Naive B cell (primary cell): ENCODE measurements at places on chromosomes 2 and 18.

DNA sequence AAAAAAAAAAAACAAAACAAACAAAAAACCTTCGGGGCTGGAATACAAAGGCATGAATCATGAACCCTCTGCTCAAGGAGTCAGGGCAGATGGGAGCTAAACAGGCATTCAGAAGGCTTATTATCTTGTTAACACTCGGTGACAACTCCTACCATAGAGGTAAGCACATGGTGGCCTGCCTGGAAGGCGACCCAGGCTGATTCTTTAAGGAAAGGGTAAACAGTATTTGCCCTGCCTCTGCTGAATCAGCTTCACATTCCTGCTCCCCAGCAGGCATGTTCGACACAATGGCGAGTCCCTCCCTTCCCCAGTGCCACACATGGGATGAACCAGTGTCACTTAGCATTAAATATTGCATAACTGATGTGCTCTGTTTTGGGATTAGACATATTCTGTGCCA is 191.9 kb downstream of the ARL4C start:
- H3K27ac ChIP-seq: no peak overlapping the region
- H3K4me1 ChIP-seq: peaks cover 19% of the 10 kb centered on the region
- H3K36me3 ChIP-seq: no peaks in the 10 kb centered on the region
- no peak overlapping the region for H3K4me3 ChIP-seq
- DNase-seq: no peak

GRCh38 chr2:235206399-235206798 is 254.6 kb downstream of the SH3BP4 start:
- H3K27ac ChIP-seq: no peak overlapping the region
- no peaks in the 10 kb centered on the region for H3K4me1 ChIP-seq
- no peaks in the 10 kb centered on the region for H3K36me3 ChIP-seq
- no peak overlapping the region for H3K4me3 ChIP-seq

GRCh38 chr2:71851094-71851750 is 296.4 kb downstream of the CYP26B1 start:
- no peaks in the 10 kb centered on the region for H3K36me3 ChIP-seq
- no peaks in the 10 kb centered on the region for H3K27me3 ChIP-seq
- DNase-seq: no peak
- H3K4me1 ChIP-seq: no peaks in the 10 kb centered on the region
- H3K4me3 ChIP-seq: no peak overlapping the region

DNA sequence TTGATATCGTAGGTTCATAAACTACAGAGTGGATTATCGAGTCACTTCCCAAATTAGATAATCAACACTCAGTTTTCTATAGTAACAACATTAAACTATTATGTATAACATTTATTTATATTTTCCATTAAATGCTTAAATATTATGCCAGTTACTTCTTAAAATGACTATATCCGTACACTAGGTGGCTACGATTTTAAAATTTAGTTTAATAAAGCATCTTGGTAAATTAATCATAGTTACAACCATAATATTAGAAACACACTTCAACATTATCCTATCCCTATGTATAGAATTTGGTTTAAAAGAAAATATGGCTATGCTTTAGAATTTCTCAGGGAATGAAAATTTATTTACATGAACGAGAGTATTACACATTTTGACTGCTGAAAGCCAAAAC is 80.3 kb downstream of the SLC25A12 start:
- no peaks in the 10 kb centered on the region for H3K4me1 ChIP-seq

DNA sequence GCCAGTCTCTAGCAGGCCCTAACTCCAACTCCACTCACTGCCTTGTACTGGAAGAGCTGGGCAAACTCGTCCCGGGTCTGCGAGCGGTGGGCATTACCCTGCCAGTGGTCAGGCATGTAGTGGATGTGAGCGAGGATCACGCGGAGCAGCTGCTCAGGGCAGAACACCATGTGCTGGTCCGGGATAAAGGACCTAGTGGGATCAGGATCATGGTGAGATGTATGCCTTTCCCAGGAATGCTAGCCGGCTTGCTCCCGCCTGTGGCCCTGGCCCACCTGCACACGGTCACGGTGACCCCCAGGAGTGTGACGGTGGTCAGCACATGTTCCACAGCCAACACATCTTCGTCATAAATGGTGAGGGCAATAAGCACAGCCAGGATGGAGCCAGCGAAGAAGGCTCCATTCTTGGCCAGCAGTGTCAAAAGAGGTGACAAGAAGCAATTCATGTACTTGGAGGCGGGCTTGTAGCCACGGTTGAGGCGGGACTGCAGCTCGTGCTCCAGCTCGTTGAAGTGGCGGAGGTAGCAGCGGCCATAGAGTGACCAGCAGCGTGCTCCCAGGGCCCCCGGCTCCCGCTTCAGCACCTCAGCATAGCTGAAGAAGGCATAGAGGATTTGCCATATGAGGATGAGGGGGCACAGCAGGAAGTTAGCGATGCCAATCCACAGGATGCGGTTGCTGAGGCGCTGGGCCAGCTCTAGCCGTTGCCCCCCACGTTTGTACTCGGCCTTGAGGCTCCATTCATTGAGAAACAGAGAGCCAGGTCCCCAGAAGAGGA is 5.3 kb upstream of the ABCB6 start:
- peaks cover 32% of the 10 kb centered on the region for H3K4me1 ChIP-seq
- peaks cover 30% of the 10 kb centered on the region for H3K36me3 ChIP-seq
- H3K27me3 ChIP-seq: no peaks in the 10 kb centered on the region
- H3K4me3 ChIP-seq: peak overlapping the region; percentile 42
- peak overlapping the region; percentile 56 for H3K27ac ChIP-seq

GRCh38 chr2:57569396-57569795 is 477.2 kb upstream of the VRK2 start:
- H3K27ac ChIP-seq: no peak overlapping the region
- no peak overlapping the region for H3K4me3 ChIP-seq
- H3K4me1 ChIP-seq: peaks cover 5% of the 10 kb centered on the region
- H3K36me3 ChIP-seq: no peaks in the 10 kb centered on the region
- no peaks in the 10 kb centered on the region for H3K27me3 ChIP-seq
